ENCODE measurements at places on chromosomes 7 and 10. TPM values are rescaled to one million over a fixed set of nuclear protein-coding genes. Genes with fewer than 3 reads are reported as not detected.
A peak's percentile ranks its signal among the peaks of the same experiment; 100 is the strongest.

CHAT gene
- not detected for total RNA-seq

CYP3A7 gene
- not detected for total RNA-seq

GHRHR gene
- not detected for total RNA-seq

GRCh38 chr7:8491544-8492489, 58.4 kb downstream of the NXPH1 start:
- no peaks in the 10 kb centered on the region for H3K4me1 ChIP-seq
- no peak overlapping the region for H3K4me3 ChIP-seq
- no peak overlapping the region for H3K27ac ChIP-seq
- no peaks in the 10 kb centered on the region for H3K36me3 ChIP-seq

DNA sequence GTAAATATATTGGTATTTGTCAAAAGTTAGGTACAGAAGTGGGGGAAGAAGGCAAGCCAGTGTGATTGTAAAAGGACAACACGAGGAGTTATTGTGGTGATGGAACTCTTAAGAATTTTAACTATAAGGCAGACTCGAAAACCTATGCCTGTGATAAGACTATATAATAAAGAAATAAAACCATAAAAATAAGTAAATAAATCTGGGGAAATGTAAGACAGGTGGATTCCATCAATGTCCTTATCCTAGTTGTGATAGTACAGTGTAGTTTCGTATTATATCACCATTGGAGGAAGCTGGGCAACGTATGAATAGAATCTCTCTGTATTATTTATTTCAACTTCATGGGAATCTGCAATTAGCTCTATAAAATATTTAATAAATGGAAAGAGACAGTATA, 395.7 kb downstream of the CDC14C start:
- H3K36me3 ChIP-seq, result no peaks in the 10 kb centered on the region
- H3K27ac ChIP-seq, result no peak overlapping the region
- H3K27me3 ChIP-seq, result no peaks in the 10 kb centered on the region
- DNase-seq, result no peak
- no peak overlapping the region for H3K4me3 ChIP-seq

C10orf105 gene
- total RNA-seq, result 0.49 TPM

GRCh38 chr7:112238330-112238729, 31.8 kb downstream of the ZNF277 start:
- H3K4me3 ChIP-seq, result no peak overlapping the region
- no peak for DNase-seq
- no peak overlapping the region for H3K27ac ChIP-seq
- H3K4me1 ChIP-seq, result no peaks in the 10 kb centered on the region
- no peaks in the 10 kb centered on the region for H3K27me3 ChIP-seq

DNA sequence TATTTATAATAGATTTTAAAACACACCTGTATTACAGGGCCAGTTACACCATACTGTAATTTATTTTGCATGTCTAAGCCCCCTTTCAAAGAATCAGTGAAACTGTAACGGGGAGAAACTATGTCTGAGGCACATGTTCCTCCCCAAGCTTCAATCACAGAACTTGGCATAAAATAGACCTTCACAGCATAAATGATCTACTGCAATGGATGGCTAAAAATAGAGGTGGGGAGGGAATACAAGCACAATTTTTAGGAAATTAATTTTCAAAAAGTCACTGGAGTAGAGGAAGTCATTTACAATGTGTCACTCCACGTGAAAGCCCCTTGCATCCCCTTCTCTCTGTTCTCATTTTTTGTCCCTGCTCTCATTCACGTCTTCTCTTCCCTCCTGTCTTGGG, 385.2 kb downstream of the TNS3 start:
- no peaks in the 10 kb centered on the region for H3K36me3 ChIP-seq
- H3K4me3 ChIP-seq, result no peak overlapping the region
- H3K4me1 ChIP-seq, result no peaks in the 10 kb centered on the region
- DNase-seq, result no peak
- H3K27ac ChIP-seq, result no peak overlapping the region

DNA sequence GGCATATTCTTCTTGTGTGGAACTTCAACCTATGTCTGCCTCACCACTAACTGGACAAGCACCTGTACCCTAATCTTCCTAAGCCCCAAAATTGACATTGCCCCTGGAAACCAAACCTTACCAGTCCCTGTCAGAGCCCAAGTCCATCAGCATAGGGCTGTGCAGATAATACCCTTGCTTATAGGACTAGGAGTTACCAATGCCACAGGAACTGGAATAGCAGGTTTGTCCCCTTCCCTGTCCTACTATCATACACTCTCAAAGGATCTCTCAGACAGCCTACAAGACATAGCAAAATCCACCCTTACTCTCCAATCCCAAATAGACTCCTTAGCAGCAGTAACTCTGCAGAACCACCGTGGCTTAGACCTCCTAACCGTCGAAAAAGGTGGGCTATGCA, 19.8 kb downstream of the ZNF107 start:
- H3K4me1 ChIP-seq, result peaks cover 17% of the 10 kb centered on the region
- H3K27me3 ChIP-seq, result no peaks in the 10 kb centered on the region
- H3K4me3 ChIP-seq, result no peak overlapping the region
- H3K27ac ChIP-seq, result peak overlapping the region; percentile 21
- no peak for DNase-seq
- peaks cover 30% of the 10 kb centered on the region for H3K36me3 ChIP-seq

- H3K27me3 ChIP-seq, result no peaks in the 10 kb centered on the region
- H3K4me3 ChIP-seq, result no peak overlapping the region
- no peaks in the 10 kb centered on the region for H3K36me3 ChIP-seq
- no peak for DNase-seq
- H3K27ac ChIP-seq, result no peak overlapping the region
- peaks cover 4% of the 10 kb centered on the region for H3K4me1 ChIP-seq
These were observed 50.6 kb downstream of the CACNB2 start for GRCh38 chr10:18190840-18191239.

- no peaks in the 10 kb centered on the region for H3K36me3 ChIP-seq
- no peaks in the 10 kb centered on the region for H3K27me3 ChIP-seq
- peaks cover 26% of the 10 kb centered on the region for H3K4me1 ChIP-seq
- no peak for DNase-seq
- no peak overlapping the region for H3K4me3 ChIP-seq
These were observed 182.9 kb upstream of the INHBA start for GRCh38 chr7:41885748-41886147.

DNA sequence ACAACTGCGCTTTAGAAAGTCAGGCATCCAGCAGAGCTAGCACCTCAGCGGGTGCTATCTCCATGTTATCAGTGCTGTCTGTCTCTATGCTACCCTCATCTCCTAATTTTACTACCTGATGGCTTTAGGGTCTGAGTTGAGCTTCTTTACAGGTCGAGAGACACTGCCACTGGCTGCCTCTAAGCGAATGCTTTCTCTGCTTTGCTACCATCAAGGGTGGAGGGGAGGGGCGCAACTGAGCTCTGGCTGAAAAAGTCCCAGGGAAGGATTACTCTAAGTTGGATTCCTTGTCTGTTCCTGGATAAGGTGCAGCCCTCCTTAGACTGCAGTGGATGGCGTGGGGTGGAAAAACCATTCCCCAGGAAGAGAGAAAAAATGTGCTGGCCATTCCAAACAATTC, 105.7 kb downstream of the CDK14 start:
- H3K4me1 ChIP-seq, result no peaks in the 10 kb centered on the region
- DNase-seq, result no peak
- H3K27me3 ChIP-seq, result no peaks in the 10 kb centered on the region
- no peak overlapping the region for H3K27ac ChIP-seq

- H3K27me3 ChIP-seq, result no peaks in the 10 kb centered on the region
- H3K36me3 ChIP-seq, result peaks cover 5% of the 10 kb centered on the region
- H3K4me1 ChIP-seq, result peaks cover 46% of the 10 kb centered on the region
- no peak for DNase-seq
- H3K27ac ChIP-seq, result peak overlapping the region; percentile 91
These were observed 612 bp downstream of the HILPDA start for GRCh38 chr7:128456255-128456725.

GRCh38 chr10:50799595-50799994, 59.9 kb downstream of the ASAH2B start:
- H3K27me3 ChIP-seq, result no peaks in the 10 kb centered on the region
- H3K27ac ChIP-seq, result no peak overlapping the region
- no peaks in the 10 kb centered on the region for H3K36me3 ChIP-seq
- no peak overlapping the region for H3K4me3 ChIP-seq
- no peak for DNase-seq
- no peaks in the 10 kb centered on the region for H3K4me1 ChIP-seq

AGBL3 gene
- 4.9 TPM for total RNA-seq

ARID5B gene
- total RNA-seq, result 75.9 TPM

DNA sequence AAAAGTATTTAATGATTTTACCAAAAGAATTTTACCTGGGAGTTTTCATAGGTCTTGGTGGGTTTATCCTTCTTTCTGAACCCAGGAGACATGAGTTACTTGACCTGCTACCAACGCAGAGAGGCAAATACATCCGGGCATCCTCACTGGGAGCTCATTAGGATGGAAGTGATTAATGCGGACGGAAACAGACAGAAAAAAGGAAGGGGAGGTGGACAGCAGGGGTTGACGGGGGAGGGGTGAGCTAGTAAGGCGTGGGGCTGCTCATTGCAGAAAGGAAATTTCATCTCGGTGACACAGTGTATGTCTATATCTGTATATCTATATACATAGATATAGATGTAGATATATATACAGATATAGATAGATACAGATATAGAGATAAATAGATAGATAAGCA, 408.2 kb upstream of the ADARB2 start:
- no peak overlapping the region for H3K4me3 ChIP-seq
- no peaks in the 10 kb centered on the region for H3K4me1 ChIP-seq
- no peaks in the 10 kb centered on the region for H3K36me3 ChIP-seq

GRCh38 chr10:33773253-33773573, 438.7 kb upstream of the NRP1 start:
- H3K27ac ChIP-seq, result no peak overlapping the region
- DNase-seq, result no peak
- no peaks in the 10 kb centered on the region for H3K36me3 ChIP-seq
- H3K27me3 ChIP-seq, result no peaks in the 10 kb centered on the region
- H3K4me3 ChIP-seq, result no peak overlapping the region

GRCh38 chr10:119542988-119543813, 682 bp upstream of the RGS10 start:
- no peaks in the 10 kb centered on the region for H3K27me3 ChIP-seq
- DNase-seq, result no peak
- no peaks in the 10 kb centered on the region for H3K36me3 ChIP-seq
- H3K4me1 ChIP-seq, result peaks cover 49% of the 10 kb centered on the region

- no peaks in the 10 kb centered on the region for H3K27me3 ChIP-seq
- no peak for DNase-seq
- H3K4me1 ChIP-seq, result no peaks in the 10 kb centered on the region
- no peak overlapping the region for H3K27ac ChIP-seq
- no peak overlapping the region for H3K4me3 ChIP-seq
- H3K36me3 ChIP-seq, result no peaks in the 10 kb centered on the region
These were observed 49.8 kb downstream of the LMBR1 start for GRCh38 chr7:156843157-156843556.

DNA sequence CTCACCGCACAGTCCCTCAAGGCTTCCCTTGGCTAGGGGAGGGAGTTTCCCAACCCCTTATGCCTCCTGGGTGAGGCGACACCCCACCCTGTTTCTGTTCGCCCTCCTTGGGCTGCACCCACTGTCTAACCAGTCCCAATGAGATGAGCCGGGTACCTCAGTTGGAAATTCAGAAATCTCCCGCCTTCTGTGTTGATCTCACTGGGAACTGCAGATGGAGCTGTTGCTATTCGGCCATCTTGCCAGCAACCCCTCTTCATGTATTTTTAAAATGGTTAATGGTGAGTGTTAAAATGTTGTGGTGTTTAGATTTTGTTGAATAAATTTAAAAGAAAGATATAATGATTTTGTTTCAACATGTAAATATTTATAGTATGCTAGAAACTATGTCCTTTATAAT, 22.0 kb downstream of the UMAD1 start:
- H3K4me3 ChIP-seq, result no peak overlapping the region
- peaks cover 8% of the 10 kb centered on the region for H3K4me1 ChIP-seq
- no peak for DNase-seq
- no peaks in the 10 kb centered on the region for H3K36me3 ChIP-seq
- no peak overlapping the region for H3K27ac ChIP-seq
- no peaks in the 10 kb centered on the region for H3K27me3 ChIP-seq

Measured in vagina (tissue), 2 donors.